ENCODE measurements at places on chromosomes 7 and 10.

GRCh38 chr10:10684972-10685371, 332.7 kb upstream of the CELF2 start:
- no peak for DNase-seq

DNA sequence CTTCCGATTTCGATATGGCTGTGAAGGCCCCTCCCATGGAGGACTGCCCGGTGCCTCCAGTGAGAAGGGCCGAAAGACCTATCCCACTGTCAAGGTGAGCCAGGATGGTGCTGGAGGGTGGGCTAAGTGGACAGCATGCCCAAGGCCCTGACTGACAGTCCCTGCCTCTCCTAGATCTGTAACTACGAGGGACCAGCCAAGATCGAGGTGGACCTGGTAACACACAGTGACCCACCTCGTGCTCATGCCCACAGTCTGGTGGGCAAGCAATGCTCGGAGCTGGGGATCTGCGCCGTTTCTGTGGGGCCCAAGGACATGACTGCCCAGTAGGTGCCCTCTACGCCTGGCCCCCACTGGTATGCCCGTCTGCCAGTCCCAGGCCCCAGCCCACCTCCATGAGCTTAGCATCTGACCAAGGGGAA, 1.2 kb downstream of the NFKB2 start:
- DNase-seq, result no peak

- DNase-seq, result no peak
Observed at GRCh38 chr10:73941300-73941699, 30.4 kb downstream of the PLAU start.

GRCh38 chr10:125035136-125035535, 93.2 kb downstream of the ZRANB1 start:
- DNase-seq, result no peak

DNA sequence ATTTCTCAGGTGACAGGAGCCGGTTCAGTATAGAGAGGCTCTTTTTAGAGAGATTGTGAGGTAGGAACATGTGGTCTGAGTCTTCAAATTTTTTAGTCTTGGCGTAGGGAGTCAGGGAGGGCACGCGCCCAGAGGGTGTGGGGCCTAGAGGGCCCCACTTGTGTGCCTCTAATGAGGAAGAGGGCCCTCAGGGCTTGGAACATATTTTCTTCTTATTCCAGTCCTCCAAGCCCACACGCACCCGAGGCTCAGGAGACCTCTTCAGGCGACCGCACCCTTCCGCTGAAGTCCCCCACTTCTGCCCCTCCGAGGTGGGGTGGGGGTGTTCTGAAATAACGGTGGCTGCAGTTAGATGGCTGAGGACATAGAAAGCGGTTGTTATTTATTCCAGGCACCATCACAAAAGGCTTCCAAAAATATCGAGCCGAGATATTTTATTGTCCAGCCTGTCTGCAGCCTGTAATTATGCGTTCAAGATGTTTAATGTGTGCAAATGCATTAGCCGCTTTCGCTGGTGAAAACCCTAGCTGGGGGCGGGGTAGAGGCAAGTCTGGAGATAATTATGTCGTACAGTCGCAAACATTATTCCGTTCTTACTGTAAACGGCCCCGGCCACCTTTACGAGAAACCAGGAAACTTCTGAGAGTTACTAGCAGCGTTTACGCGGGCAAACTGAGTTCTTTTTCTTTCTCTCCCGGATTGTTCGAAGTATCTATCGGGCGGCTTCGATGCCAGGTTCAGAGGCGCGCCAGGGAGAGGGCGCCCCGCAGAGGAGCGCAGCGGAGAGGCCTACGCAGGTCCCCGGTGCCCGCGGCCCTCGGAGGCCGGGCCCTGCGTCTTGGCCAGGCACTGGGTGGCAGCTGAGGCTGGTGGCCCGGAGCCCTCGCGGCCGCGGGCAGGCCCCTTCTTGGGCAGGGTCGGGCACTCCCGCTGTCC, 12.9 kb upstream of the HOXA13 start:
- no peak for DNase-seq

GRCh38 chr10:78335371-78335690, 301.7 kb downstream of the RPS24 start:
- no peak for DNase-seq

GRCh38 chr7:134820778-134821177, 41.3 kb downstream of the CALD1 start:
- DNase-seq, result no peak

DNA sequence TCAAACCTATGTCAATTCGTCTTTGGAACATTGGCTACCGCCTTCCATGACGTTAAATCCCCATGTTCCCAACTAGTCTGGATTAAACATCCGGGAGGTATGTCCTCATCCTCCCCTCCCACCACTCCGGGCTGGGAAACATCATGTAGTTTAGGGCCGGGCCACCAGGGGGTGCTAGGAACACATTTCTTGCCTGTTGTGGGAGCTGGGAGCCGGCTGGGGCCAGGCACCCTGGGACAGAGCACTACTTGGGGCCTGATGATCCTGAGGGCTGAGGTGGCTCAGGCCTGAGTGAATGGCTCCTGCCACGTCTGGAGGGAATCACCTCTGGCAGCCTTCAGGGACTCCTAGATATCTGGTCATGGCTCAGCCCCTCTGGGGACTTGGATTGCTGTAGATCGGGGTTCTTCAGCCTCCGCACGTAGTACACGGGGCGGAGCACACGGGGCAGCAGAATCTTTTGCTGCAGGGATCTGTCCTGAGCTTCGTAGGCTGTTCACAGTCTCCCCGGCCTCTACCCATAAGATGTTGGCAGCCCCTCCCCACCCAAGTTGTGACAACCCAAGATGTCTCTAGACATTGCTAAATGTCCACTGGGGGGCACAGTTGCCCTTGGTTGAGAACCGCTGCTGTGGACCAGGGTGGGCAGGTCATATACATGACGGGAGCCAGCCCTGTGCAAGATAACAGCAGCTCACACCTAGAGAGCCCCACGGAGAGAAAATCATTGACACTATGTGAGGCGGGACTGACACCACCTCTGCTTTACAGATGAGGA, 141.2 kb upstream of the ZNF716 start:
- no peak for DNase-seq

DNA sequence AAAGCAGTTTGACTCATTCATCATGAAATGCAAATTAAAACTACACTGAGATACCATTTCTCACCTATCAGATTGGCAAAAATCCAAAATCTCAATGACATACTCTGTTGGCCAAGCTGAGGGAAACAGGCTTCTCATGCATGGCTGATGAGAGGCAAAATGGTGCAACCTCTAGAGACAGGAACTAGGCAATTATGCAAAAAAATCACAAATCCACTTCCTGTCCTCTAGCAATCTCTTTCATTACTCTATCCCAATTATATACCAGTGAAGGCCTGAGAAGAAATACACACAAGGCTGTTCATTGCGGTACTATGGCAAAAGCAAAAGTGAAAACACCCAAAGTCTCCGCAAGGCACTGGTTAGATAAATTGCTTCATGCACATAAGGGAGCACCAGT, 25.9 kb upstream of the PTPRN2 start:
- DNase-seq, result no peak

DNA sequence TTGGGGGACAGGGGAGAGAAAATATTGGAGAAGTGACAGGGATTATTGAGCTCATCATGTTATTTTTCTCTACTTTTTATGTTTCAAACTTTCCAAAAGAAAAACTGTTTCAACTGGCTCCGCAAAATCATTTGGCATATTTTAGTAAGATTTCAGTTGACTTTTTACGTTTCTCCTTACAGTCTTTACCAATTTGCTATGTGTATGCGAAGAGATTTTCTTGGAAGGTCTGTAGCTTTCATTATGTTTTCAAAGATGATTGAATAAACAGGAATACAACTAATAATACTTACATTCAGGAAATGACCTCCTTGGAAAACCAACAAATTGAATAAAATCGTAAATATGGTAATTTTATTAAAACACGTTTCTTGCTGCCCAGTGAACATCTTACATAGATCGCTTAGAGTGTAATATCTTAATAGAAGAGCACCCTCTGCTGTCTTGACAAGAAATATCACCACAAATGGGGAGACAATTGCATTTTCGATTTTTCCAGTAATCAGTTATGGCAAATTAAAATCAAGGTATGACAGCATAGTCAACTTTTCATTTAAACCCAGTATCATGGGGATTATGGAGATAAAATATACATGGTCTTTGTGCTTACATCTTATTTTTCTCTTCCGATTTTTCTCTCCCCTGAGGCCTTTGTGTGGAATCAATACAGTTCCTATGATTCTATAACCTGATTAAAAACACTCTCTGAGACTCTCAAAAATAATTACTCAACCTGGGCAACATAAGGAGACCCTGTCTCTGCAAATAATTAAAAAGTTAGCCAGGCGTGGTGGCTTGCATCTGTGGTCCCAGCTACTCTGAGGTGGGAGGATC, 43.1 kb downstream of the MBL2 start:
- no peak for DNase-seq

- DNase-seq, result no peak
Observed at GRCh38 chr7:20219446-20220292, 2.5 kb upstream of the MACC1 start.

GRCh38 chr10:103759100-103759781, 96.1 kb downstream of the SH3PXD2A start:
- no peak for DNase-seq

- DNase-seq, result peak; percentile 2
Observed at GRCh38 chr10:31490858-31491504, 172.0 kb downstream of the ZEB1 start.

- no peak for DNase-seq
Observed at GRCh38 chr7:137453356-137453755, 109.8 kb upstream of the PTN start.

DNA sequence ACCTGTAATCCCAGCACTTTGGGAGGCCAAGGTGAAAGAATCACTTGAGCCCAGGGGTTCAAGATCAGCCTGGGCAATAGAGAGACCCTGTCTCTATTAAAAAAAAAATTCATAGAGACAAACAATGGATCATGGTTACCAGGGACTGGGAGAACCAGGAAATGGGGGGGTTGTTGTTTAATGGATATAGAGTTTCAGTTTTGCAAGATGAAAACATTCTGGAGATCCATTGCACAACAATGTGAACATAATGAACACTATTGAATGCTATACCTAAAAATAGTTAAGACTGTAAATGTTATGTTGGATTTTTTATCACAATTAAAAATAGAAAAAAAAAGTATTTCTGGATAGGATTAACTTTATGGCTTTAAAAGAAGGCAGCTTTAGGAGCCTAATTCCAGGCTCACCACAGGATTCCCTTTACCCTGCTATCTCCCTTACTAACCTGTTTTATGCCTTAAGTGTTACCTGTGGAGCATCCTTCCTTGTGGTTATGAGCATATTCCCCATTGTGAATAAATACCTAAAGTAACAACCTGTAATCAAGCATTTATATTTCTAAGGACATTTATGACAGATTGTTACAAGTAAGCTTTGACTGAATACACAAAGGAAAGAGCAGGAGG, 45.1 kb upstream of the SGCE start:
- DNase-seq, result no peak

DNA sequence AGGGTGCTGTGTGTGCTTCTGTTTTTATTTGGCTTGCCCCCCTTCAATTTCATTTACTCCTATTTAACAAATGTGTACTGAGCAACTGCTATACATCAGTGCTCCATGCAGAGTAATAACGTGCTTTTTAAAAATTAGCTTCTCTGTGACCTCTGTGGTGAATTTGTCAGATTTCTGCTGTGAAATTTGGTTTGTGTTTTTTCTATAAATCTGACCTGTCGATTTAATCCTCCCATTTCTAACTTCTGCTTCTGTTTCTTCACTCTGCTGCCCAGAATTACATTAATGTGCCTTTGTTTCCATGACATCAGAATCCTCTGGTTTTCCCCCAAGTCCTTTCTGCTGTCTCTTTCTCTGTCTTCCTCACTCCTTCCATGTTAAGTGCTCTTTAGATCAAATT, 123.8 kb upstream of the CACNA2D1 start:
- no peak for DNase-seq

- no peak for DNase-seq
Observed at GRCh38 chr10:132907821-132908620, 34.3 kb downstream of the CFAP46 start.

DNA sequence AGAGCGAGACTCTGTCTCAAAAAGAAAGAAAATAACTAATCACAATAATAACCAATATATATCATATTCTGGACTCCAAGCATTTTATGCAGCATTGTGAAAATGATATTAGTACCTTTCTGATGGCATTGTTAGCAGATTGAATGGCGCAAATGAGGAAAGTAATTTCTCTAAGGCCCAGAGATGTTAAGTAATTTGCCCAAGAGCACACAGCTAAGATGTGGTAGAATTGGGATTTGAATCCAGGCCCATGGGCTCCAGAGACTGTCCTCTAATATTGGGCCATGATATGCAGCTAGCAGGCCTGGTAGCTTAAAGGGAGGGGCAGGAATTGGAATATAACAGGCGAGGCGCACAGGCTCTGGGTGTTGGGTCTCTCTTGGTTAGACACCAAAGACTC, 44.1 kb downstream of the ZNF503 start:
- no peak for DNase-seq

DNA sequence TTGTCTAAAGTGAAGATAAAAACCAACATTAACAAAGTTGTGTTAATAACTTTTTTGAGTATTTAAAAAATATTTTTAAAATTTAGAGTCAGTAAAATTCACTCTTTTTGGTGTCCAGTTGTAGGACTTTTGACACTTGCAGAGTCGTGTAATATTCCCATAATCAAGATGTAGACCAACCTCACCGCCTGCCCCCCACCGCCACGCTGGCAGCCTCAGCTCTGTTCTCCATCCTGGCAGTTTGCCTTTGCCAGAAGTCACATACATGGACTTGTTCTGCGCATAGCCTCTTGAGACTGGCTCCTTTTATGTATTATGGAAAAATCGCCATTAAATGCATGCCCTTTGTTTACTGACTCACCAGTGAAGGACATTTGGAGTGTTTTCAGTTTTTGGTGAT, 27.3 kb upstream of the SYCE1 start:
- no peak for DNase-seq

DNA sequence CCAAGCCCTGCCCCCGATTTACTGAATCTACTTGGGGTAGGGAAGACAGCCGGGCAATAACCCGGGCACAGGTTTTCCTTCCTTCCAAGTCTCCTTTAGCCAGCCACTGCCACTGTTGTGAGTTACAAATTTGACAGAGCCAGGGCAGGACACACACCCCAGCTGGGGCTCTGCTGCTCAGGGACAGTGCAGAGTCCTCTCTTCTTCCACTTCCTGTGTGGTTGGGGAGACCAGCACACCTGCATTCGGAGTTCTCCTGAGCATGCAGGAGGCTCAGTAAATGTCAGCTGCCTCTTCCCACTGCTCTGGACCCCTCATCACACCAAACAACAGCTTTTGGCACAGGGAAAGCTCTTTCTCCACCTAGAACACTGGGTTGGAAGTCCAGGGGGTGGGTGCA, 21.3 kb downstream of the CHST15 start:
- no peak for DNase-seq

Measured in stimulated activated CD4-positive, alpha-beta T cell treated with anti-CD3 and anti-CD28 coated beads, Interleukin-1b, Interleukin-23, amount 100 ng/mL, for 1 hour (primary cell).